ENCODE measurements at places on chromosomes 16 and 17. TPM values are rescaled to one million over a fixed set of nuclear protein-coding genes. Genes with fewer than 3 reads are reported as not detected.

GRCh38 chr17:79939755-79940458 lies 95.8 kb downstream of the TBC1D16 start:
- no peak for DNase-seq
- H3K4me1 ChIP-seq: peaks cover 69% of the 10 kb centered on the region
- H3K27me3 ChIP-seq: no peaks in the 10 kb centered on the region
- no peak overlapping the region for H3K4me3 ChIP-seq
- H3K27ac ChIP-seq: no peak overlapping the region

The LDAF1 gene
- 11.3 TPM for polyA plus RNA-seq

DNA sequence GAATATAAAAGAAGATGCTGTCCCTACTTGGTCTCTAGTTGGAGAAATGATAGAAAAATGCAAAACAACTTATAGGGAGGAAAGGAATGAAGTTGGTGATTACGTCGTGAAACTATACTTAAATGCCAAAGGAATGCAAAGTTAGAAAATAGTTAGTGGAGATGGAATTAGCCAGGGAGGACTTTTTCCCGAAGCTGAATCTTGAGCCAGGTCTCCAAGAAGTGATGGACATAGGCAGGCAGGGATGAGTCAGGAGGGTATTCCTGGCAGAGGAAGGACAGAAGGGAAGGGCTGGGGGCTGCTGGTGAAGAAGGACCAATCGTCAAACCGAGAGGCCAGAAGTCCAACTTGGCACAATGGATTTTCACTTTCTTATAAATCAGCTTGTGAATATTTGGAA lies 1.8 kb downstream of the SNTB2 start:
- H3K4me1 ChIP-seq: peaks cover 17% of the 10 kb centered on the region
- H3K27ac ChIP-seq: no peak overlapping the region
- no peak for DNase-seq
- H3K27me3 ChIP-seq: no peaks in the 10 kb centered on the region
- no peak overlapping the region for H3K4me3 ChIP-seq

- H3K27me3 ChIP-seq: no peaks in the 10 kb centered on the region
- H3K4me1 ChIP-seq: no peaks in the 10 kb centered on the region
- H3K4me3 ChIP-seq: no peak overlapping the region
- no peaks in the 10 kb centered on the region for H3K36me3 ChIP-seq
- no peak for DNase-seq
Observed at GRCh38 chr16:14057878-14058382, 13.2 kb upstream of the MRTFB start.

DNA sequence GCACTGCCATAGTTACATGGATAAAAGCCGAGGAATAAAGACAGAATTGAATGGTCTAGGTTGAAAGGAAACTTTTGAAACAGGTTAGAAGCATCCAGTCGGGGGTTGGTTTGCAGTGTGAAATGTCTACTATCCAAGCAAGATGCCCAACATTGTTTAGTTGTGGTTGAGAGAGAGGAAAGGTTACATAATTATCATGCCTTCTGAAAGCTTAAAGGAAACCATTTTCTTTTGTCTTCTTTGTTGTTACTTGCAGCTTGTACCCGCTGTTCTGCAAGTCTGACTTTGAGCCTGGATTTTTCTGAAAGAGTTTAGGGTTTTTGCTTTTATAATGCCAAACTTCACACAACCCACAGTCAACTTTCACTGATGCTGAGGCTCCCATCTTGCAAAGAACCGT lies 167.9 kb downstream of the AXIN2 start:
- H3K27ac ChIP-seq: no peak overlapping the region
- no peak overlapping the region for H3K4me3 ChIP-seq
- no peaks in the 10 kb centered on the region for H3K36me3 ChIP-seq
- H3K4me1 ChIP-seq: no peaks in the 10 kb centered on the region
- H3K27me3 ChIP-seq: no peaks in the 10 kb centered on the region
- DNase-seq: no peak

DNA sequence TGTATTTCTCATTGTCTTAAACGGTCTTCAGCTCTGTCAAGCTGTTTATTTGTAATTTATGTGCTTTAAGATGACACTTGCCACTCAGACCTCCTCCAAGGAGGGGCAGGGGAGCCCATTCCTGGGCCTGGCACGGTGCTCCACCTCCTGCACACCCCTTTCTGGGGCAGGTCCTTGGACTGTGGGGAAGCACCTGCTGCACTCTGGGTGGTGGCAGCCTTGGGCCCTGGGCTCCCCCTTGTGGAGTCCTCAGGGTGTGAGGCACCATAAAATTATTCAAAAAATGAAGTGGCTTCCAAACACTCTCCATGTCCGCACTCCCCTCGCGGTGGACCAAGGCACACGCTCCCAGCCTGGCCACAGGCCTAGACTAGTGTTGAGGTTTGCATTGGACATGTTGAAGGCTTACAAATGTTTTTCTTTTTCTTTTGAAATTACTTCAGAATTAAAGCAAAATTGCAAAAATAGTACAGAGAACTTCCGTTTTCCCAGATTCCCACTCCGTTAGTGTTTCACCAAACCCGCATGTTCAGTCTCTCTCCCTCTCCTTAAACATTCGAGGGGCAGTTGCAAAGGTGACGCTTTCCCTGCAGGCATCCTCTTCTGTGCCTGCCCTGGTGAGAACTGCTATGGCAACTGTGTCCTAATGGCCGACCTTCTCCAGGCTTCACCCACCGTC lies 32.4 kb downstream of the FOXK2 start:
- H3K27me3 ChIP-seq: no peaks in the 10 kb centered on the region
- peaks cover 1% of the 10 kb centered on the region for H3K36me3 ChIP-seq
- no peak overlapping the region for H3K4me3 ChIP-seq
- H3K27ac ChIP-seq: no peak overlapping the region
- DNase-seq: peak; percentile 84
- H3K4me1 ChIP-seq: peaks cover 15% of the 10 kb centered on the region

DNA sequence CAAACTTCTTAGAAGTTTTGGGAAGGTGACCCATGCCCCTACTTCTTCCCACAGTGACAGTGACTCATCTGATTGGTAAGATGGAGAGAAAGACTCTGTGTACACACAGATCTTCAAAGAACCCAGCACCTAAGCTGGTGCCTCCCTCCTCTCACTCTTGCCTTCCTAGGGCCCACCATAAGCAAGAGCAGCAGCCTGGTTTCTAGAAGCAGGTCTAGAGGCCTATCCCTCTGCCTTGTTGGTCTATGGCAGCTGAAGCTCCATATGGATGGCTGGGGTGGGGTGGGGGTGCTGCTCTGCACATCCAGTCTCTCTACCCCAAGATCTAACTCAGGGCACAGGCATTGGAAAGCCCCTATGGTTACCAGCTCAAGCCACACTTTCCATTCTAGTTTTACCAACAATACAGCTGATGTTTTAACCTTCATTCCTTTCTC lies 47.5 kb downstream of the STAT3 start:
- H3K4me3 ChIP-seq: no peak overlapping the region
- H3K4me1 ChIP-seq: no peaks in the 10 kb centered on the region
- H3K27me3 ChIP-seq: no peaks in the 10 kb centered on the region
- no peak overlapping the region for H3K27ac ChIP-seq
- no peak for DNase-seq

GRCh38 chr16:9113707-9114106 lies 22.3 kb downstream of the HAPSTR1 start:
- H3K36me3 ChIP-seq: peaks cover 83% of the 10 kb centered on the region
- H3K4me3 ChIP-seq: no peak overlapping the region
- peaks cover 44% of the 10 kb centered on the region for H3K4me1 ChIP-seq
- H3K27me3 ChIP-seq: no peaks in the 10 kb centered on the region

DNA sequence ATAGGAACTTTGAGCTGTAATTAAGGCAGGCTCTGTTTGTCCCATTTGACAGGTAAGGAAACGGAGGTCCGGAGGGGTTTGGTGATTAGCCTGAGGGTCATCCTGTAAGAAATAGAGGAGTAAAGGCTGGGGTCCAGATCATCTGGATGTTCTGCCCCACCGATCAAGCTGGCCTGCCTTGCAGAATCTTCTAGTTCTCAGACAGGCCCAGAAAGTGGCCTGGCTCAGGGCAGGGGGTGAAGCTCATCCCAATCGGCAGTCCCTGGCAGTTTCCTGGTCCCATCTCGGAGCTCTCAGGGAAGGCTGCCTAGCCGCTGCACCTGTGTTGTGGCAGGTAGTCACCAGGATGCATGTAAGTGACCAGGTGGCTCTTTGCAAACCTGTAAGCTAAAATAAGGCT lies 4.2 kb downstream of the PIMREG start:
- DNase-seq: no peak
- H3K27ac ChIP-seq: no peak overlapping the region
- H3K4me1 ChIP-seq: peaks cover 10% of the 10 kb centered on the region
- no peaks in the 10 kb centered on the region for H3K36me3 ChIP-seq
- no peaks in the 10 kb centered on the region for H3K27me3 ChIP-seq

The TMEM132E gene
- polyA plus RNA-seq: not detected

The KRT27 gene
- polyA plus RNA-seq: not detected

The IGF2BP1 gene
- not detected for polyA plus RNA-seq

- H3K27ac ChIP-seq: no peak overlapping the region
- no peaks in the 10 kb centered on the region for H3K27me3 ChIP-seq
- H3K4me1 ChIP-seq: no peaks in the 10 kb centered on the region
- no peak for DNase-seq
- no peak overlapping the region for H3K4me3 ChIP-seq
Observed at GRCh38 chr16:7834771-7835431, 502.3 kb downstream of the RBFOX1 start.

The HLF gene
- 0.07 TPM for polyA plus RNA-seq

- DNase-seq: no peak
- no peaks in the 10 kb centered on the region for H3K4me1 ChIP-seq
- H3K27ac ChIP-seq: no peak overlapping the region
- no peak overlapping the region for H3K4me3 ChIP-seq
- no peaks in the 10 kb centered on the region for H3K27me3 ChIP-seq
Observed at GRCh38 chr16:65540901-65541300, 419.0 kb upstream of the CDH11 start.

The PROCA1 gene
- polyA plus RNA-seq: 7.4 TPM

DNA sequence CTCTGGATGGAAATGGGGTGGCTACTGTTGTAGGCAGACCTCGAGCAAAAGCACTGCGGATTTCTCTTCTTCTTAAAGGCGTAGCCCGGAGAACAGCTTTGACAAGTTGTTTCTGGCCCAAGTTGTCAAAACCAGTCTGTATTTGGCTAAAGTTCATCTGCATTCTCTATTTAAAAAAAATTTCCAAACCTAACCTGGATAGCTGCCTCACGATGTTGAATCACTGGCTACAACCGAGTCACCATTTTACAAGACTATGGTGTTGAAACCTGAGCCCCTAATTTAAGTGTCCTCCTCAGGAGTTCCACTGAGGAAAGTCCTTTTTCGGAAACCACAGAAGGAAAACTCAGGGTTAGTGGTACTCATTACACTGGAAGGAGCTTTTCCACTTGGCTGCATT lies 1.5 kb downstream of the SLC16A6 start:
- H3K27me3 ChIP-seq: no peaks in the 10 kb centered on the region
- no peak for DNase-seq
- no peak overlapping the region for H3K4me3 ChIP-seq
- peaks cover 31% of the 10 kb centered on the region for H3K4me1 ChIP-seq
- peak overlapping the region; percentile 84 for H3K27ac ChIP-seq

- no peak overlapping the region for H3K27ac ChIP-seq
- H3K36me3 ChIP-seq: no peaks in the 10 kb centered on the region
- no peak overlapping the region for H3K4me3 ChIP-seq
Observed at GRCh38 chr16:2482708-2483534, 8.0 kb downstream of the TBC1D24 start.

DNA sequence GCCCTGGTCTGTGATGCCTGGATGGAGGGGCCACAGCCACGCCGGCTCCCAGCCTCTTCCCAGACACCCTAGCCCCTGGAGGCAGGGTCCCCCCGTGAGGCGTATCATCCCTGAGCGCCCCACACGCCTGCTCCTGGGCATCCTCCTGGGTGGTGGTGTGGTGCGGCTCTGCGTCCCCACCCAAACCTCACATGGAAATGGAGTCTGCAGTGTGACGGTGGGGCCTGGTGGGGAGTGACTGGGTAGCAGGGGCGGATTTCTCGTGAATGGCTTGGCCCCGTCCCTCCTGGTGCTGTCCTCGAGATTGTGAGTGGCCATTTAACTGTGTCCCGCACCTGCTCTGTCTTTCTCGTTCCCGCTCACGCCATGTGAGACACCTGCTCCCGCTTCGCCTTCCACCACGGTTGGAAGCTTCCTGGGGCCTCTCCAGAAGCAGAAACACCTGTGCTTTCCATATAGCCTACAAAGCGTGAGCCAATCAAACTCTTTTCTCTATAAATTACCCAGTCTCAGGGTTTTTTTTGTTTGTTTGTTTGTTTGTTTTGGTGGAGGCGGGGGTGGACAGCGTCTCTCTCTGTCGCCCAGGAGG lies 5.9 kb upstream of the SSTR5 start:
- no peaks in the 10 kb centered on the region for H3K36me3 ChIP-seq
- no peaks in the 10 kb centered on the region for H3K4me1 ChIP-seq
- H3K4me3 ChIP-seq: no peak overlapping the region

The CA4 gene
- not detected for polyA plus RNA-seq

The RRAD gene
- 4.1 TPM for polyA plus RNA-seq

DNA sequence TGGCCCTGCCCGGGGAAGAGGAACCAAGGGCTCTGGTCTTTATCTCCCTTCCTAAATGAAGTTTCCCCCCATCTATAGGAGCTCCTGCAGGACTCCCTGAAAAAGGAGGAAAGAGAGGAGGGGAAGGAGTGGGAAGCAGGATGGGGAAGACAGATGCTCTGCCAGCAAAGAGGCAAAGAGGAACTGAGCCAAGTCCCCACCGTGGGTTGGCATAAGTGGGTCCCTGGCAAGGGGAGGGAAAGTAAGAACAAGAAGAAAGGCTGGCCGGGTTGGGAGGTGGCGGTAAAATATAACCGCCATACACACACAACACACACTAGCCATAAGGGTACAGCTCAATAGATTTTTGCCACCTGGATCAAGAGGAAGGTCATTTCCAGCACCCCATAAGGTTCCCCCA lies 6.1 kb upstream of the EIF1 start:
- no peak overlapping the region for H3K27ac ChIP-seq
- no peak overlapping the region for H3K4me3 ChIP-seq
- H3K4me1 ChIP-seq: peaks cover 21% of the 10 kb centered on the region
- H3K27me3 ChIP-seq: no peaks in the 10 kb centered on the region
- DNase-seq: no peak
- no peaks in the 10 kb centered on the region for H3K36me3 ChIP-seq

- H3K36me3 ChIP-seq: no peaks in the 10 kb centered on the region
- H3K4me1 ChIP-seq: no peaks in the 10 kb centered on the region
- H3K27me3 ChIP-seq: no peaks in the 10 kb centered on the region
- DNase-seq: no peak
Observed at GRCh38 chr17:67671493-67671892, 46.2 kb upstream of the NOL11 start.

DNA sequence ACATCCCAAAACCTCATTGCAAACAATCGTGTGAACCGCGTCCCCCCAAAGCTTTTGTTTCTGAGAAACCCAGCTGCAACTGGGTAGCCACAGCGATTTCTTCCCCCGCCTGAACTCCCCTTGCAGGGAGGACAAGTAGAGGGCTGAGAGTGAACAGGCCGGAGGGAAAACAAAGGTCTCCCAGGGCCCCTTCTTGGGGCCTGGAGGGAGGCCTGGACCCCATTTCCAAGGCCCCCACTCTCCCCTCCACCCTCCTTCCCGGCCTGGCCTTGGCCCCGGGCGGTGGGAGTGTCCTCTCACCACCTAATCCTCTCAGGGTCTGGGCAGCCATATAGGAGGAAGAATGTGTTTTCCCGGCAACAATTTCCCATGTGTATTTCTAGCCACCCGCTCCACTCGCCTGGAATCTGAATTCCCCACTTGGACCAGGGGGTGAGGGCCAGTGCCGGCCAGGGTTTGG lies 2.6 kb downstream of the GLIS2 start:
- DNase-seq: no peak
- no peaks in the 10 kb centered on the region for H3K36me3 ChIP-seq
- H3K27ac ChIP-seq: no peak overlapping the region
- H3K4me3 ChIP-seq: no peak overlapping the region
- H3K4me1 ChIP-seq: peaks cover 36% of the 10 kb centered on the region
